ENCODE measurements at places on chromosomes 13 and 19.

GRCh38 chr13:83211301-83211700 is 671.0 kb downstream of the SLITRK1 start:
- DNase-seq, result no peak

GRCh38 chr13:99681695-99682094 is 180.4 kb downstream of the TM9SF2 start:
- DNase-seq, result no peak

GRCh38 chr13:29509999-29510589 is 85.4 kb downstream of the SLC7A1 start:
- DNase-seq, result no peak

DNA sequence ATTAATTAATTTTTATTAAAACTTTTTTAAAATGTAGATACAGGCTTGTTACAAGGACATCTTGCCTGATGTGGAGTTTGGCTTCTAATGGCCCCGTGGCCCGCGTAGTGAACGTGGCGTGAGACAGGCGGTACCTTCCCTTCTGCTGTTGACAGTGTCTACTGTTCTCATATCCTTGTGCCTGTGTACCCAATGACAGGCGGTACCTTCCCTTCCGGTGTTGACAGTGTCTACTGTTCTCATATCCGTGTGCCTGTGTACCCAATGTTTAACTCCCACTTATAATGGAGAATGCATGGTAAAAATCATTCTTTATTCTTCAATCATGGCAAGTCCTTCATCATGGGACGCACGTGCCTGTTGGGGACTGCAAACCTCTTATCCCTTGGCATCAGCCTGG is 79.1 kb upstream of the ZNF835 start:
- DNase-seq, result no peak

- DNase-seq, result no peak
These were observed 4.5 kb upstream of the ADAMTS10 start for GRCh38 chr19:8615024-8615423.

GRCh38 chr13:97852181-97852874 is 101.1 kb upstream of the IPO5 start:
- no peak for DNase-seq

- DNase-seq, result no peak
These were observed 5.8 kb downstream of the PARP4 start for GRCh38 chr13:24506698-24507335.

DNA sequence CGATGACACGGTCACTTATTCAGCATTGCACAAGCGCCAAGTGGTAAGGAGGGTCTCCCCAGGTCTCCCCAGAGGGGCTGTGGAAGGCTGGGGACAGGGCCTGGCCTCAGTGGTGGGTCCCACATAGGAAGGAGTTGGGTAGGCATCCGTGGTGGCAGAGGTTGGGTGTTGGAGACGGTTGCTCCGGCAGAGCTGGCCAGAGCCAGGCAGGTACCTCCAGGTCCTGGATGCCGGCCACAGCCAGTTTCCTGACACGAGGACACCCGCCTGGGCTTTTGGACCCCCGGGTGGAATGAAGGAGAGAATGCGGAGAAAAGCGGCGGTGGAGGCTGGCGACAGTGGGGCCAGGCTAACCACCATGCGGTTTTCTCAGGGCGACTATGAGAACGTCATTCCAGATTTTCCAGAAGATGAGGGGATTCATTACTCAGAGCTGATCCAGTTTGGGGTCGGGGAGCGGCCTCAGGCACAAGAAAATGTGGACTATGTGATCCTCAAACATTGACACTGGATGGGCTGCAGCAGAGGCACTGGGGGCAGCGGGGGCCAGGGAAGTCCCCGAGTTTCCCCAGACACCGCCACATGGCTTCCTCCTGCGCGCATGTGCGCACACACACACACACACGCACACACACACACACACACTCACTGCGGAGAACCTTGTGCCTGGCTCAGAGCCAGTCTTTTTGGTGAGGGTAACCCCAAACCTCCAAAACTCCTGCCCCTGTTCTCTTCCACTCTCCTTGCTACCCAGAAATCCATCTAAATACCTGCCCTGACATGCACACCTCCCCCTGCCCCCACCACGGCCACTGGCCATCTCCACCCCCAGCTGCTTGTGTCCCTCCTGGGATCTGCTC is 1.3 kb upstream of the FFAR1 start:
- DNase-seq, result no peak

DNA sequence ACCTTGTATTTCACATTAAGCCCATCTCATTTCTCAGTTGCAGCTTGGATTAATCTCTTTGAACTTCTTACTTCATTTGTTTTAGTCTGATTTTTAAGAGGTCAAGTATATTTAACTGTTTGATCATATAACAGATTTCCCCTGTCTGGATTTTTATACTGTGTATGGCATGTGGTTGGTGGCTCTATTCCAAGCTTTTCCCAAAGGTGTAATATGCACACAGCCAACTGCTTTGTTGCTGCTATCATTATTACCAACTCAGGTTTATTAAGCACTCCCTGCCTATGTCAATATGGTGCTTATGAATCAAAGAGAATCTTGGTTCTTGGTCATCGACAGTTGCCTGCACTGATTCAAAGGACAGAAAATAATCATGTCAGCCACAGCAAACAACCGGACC is 92.6 kb downstream of the RAP2A start:
- no peak for DNase-seq

DNA sequence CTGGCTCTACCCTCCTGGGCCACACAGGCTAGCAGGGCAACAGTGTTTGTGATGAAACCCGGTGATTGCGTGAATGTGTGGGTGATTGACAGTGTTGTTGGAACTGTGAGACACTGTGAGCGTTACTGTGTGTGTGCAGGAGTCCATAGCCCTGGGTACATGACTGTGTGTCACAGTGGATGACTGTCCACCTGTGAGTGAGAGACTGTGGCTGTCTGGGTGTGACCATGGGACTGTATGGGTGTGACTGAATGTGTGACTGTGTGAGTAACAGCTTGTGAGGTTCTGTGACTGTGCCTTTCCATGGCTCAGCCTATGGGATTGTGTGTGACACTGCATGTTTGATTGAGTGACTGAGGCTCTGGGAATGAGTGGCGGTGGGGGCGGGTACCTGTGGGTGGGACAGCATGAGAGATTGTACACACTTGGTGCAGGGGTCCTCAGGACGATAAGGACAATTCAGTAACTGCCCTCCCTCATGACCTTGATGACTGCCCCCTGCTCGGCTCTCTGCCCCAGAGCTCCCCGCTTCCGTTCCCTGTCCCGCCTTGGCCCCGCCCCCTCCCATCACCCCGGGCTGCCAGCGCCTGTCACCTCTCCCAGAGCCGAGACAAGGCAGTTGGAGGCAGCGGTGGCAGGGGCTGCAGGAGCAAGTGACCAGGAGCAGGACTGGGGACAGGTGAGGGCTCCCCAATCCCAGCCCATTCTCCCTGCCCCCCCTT is at the start of gene GIPR:
Gene GIPR, plus strand, starts transcription at position 602 of the 722 bp plus-strand sequence. CDS start 1,300 bp downstream, outside the sequence.
- DNase-seq, result no peak

GRCh38 chr19:19179548-19180441 is 9.7 kb upstream of the MEF2B start:
- DNase-seq, result no peak

- DNase-seq, result no peak
These were observed 54.4 kb upstream of the RANBP3 start for GRCh38 chr19:6032381-6032780.

DNA sequence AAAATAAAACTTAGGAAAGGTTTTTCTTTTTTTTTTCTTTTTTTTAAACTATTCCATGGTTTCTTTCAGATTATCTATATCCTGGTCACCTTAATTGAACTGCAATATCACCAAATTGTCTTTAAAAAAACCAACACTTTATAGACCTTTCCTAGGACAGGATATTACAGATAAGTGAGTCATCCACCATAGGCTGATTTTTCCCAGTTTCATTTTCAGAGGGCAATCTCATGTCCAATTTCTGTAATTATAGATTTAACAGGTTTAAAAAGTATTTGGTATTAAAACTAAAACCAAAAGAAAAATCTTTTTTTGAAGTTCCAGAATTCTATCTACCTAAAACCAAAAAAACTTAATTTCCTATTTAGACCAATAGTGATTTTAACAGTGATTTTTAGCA is 13.2 kb downstream of the SPART start:
- no peak for DNase-seq

GRCh38 chr19:4633140-4633967 is 6.0 kb upstream of the TNFAIP8L1 start:
- DNase-seq, result no peak

- no peak for DNase-seq
These were observed 36.5 kb downstream of the KL start for GRCh38 chr13:33052506-33053280.

DNA sequence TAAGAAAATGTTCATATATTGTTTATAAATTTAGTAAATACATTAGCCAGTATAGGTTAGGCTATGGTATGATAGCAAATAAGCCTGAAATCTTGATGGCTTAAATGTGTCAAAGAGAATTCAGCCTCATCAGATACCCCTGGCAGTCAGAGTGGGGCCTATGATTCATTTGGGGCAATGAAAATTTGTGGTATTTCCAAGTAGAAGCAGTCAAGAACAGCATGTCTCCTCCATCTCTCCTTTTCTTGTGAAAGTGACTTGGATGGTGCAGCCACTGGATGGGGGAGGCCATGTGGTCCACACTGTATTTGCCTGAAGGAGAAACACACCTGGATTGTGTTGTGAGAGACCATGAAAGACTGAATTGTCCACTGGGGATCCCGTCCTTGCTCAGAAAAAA is 82.7 kb downstream of the DLEU7 start:
- no peak for DNase-seq

GRCh38 chr13:69050696-69051095 is 1056.9 kb upstream of the ATXN8OS start:
- no peak for DNase-seq

- no peak for DNase-seq
These were observed 7.0 kb downstream of the TBC1D4 start for GRCh38 chr13:75474956-75475355.

DNA sequence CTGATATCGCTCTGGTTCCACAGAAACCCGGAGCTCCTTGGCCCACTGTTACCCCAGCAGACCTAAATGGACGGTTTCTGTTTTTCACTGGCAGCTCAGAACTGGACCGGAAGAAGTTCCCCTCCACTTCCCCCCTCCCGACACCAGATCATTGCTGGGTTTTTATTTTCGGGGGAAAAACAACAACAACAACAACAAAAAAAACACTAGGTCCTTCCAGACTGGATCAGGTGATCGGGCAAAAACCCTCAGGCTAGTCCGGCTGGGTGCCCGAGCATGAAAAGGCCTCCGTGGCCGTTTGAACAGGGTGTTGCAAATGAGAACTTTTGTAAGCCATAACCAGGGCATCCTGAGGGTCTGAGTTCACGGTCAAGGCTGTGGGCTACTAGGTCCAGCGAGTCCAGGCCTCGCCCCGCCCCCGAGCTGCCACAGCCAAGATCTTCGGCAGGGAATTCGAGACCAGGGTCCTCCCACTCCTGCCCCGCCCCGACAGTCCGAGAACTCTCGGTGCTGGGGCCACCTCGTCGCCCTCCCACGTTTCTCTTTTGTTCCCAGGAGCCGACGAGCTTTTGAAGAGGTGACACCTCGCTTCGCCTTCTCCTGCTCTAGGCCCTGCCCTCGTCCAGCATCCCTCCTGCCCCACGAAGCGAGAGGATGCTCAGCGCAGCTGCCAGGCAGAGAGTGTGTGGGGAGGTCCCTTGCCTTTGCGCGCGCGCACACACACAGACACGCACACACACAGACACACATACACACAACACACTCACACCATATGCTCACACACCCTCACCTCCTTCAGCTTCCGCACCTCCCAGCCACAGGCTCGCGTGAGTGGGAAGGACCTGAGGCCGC is 8.8 kb downstream of the ZIC2 start:
- DNase-seq, result no peak

DNA sequence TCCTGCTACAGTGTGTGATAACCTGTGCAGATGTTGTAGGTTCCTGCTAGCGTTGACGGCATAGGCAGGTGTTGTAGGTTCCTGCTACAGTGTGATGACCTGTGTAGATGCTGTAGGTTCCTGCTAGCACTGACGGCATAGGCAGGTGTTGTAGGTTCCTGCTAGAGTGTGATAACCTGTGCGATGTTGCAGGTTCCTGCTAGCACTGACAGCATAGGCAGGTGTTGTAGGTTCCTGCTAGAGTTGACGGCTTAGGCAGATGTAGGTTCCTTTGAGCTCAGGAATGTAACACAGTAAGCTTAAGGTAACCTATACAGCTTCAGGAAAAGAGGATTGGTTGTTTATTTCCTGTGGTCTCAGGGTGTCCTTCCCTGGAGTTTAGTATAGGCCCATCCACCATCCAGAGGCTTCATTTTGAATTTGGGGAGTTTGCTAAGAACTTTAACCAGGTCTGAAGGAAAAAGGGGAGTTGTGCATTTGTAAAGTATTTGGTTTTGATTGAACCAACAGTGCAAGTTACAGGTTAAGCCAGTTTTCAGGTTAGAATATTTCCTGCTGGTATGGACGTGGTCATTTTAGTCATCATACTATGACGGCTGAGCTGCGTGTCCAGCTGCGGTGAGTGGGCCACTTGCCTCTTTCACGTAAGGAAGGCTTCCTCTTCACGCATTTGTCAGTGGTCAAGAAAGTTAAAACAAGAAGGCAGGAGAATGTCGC is 53.8 kb downstream of the ATP11A start:
- no peak for DNase-seq

DNA sequence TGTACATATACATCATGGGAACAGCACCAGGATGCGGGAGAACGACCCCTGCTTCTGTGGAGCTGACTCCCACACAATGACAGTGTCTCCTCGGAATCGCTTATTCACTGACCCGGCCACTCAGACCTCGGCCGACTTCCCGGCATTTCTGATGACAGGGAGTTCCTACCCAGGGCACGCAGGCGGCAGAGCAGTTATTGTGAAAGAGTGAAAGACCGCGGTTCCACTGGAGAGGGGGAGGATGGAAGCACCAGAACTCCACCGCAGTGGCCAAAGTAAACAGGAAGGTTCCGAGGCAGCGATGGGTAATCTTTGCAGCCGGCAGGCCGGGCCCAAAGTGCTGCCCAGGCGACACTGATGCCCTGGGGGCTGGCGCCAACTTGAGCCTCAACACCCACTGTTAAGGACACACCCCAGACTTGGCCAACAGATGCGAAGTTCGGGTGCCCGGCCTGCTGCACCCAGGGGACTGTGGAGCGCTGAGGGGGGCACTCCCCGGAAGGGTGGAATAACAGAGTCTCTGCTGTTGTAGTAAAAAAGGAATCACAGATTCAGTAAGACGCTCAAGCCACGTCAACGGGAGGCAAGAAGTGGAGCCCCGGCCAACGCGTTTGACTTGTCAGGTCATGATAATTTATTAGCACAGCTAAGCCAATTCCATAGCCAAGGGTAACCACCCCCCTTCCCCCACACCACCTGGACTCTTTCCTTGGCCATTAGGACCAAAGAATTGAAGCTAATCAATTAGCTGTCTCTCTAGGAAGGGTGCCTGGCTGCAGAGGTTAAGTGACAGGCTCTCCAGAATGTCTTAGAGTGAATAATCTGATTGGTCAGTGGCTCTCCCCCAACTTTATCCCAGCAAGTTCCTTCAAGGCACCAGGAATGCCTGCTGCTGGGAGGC is 5.8 kb downstream of the MLLT1 start:
- DNase-seq, result no peak

Data from NCI-H1417 treated with DMSO at 0.1 percent for 48 hours (cell line).